GM04504 (cell line): ENCODE measurements at places on chromosomes 13 and 19.
A peak's percentile ranks its signal among the peaks of the same experiment; 100 is the strongest.

DNA sequence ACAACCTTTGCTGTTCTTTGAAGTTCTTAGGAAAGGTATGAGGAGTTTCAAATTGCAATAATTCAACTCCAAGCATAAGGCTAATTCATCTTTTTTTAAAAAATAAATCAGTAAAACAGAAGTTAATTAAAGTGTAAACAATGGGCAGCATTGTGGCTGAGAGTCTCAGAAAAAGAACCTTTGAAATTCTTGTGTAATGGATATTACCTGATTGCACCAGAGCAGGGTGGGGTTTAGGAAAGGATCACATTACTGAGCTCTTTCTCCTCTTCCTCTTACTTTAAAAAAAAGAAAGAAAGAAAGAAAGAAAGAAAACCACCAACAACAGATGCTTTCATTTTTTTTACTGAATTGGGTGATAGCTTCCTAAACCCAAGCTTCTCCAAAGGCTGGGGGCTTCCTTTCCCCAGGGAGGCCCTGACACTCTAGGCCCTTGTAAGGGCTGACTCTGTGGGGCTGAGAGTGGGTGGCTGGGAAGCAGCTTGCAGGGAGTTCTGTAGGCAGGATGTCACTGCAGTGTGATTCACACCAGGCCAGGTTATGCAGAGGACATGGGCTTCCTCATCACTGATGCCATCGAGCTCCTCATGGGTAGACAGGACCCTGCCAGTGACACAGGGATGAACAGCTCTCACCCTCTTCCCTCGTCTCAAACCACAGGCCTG lies 564.5 kb downstream of the FGF9 start:
- DNase-seq = no peak

DNA sequence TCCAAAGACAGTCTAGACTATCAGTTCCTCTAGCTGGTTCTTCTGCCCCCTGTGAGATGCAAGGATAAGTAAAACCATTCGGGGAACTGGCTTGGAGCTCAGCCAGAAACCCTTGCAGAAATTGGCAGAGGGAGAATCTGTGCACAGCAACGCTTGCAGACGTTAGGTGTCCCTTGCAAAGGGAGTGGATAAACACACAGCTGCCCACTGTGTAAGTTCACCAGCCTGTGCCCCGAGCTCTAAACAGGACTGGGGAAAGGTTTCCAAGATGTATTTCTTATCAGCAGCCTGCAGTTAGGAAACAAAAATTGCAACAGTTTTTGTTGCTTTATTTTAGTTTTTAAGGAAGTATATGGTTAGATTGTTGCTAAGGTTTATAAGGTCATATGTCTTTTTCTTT lies 19.0 kb upstream of the ADGRE1 start:
- DNase-seq = no peak

DNA sequence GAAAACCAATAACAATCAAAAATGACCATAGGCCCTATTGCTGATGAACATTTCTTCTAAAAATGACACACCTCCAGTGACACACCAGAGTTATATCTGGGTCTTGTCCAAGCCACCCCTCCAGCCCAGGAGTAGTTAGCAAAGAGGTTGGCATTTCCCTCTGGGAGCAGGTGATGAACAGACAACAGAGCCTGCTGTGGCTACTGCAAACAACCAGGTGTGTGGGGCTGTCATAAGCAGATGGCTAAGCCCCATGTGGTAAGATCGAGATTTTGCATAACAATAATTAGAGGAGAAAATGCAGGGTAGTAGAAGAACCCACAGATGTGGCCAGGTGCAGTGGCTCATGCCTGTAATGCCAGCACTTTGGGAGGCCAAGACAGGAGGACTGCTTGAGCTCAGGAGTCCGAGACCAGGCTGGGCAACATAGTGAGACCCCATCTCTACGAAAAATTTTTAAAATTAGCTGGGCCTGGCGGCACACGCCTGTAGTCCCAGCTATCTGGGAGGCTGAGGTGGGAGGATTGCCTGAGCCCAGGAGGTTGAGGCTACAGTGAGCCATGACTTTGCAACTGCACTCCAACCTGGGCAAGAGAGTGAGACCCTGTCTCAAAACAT lies 5.0 kb downstream of the XRCC1 start:
- no peak for DNase-seq

- no peak for DNase-seq
Observed at GRCh38 chr13:22648320-22648801, 532.4 kb upstream of the SGCG start.

DNA sequence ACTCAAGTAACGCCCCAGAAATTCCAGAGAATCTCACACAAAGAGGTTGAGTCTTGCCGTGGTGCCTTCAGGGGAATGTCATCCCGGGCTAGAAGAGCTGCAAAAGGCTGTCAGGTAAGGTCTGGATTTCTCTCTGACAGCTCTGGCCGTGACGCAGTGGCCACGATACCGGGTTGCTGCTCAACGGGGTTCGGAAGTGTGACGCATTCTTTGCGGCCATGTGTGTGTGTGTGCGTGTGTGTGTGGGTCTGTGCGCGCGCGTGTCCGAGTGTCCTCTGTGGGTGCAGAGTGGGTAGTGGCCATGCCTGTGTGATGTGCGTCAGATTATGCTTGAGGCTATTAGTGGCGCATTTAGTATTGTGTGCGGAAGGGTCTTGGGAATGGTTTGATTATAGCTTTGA lies 306 bp downstream of the ZNF540 start:
- peak; percentile 19 for DNase-seq

DNA sequence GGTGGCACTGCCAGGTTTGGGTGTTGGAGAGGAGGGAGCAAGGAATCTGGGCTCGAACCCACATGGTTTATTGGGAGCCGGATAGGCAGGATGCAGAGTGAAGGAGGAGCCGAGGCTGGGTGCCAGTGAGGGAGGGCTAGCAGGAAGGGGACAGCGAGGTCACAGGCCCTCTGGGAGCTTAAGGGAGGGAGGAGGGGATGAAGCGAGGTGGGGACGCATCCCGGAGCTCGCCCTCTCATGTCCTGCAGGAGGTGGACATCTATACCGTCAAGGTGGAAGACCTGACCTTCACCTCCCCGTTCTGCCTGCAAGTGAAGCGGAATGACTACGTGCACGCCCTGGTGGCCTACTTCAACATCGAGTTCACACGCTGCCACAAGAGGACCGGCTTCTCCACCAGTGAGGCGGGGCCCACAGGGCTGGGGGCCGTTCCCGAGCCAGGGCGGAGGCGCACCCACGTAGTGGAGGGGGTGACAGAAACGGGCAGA lies 3.5 kb upstream of the ADM5 start:
- no peak for DNase-seq

DNA sequence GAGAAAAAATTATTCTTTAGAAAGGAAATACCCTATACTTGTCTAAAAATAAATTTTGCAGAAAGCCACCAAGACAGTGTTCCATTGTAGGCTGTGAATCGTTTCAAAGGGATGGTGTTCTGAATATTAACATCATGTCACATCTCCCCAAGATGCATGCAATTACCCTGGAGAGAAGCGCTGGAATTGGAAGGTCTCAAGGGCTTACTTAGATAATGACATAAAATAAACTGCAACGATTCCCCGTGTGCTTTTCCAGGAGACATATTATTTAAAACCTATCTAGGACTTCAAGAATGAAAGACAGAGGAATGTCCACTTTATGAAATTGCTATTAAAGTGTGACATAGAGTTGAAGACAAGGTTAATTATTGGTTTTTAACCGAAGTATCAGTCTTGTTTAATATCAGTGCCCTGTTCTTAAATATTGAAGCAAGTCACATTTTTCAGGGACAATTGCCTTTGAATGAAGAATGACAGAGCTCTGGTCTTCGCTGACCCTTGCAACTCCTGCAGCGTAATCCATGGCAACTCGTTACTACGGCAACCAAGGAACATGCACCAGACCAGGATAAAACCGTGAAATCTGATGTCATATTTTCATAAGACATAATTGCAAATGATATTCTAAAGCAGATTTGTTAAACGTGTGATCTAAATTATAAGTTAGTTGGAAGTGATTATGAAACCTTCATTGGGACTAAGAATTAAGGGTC lies 91.7 kb downstream of the EFNB2 start:
- no peak for DNase-seq

DNA sequence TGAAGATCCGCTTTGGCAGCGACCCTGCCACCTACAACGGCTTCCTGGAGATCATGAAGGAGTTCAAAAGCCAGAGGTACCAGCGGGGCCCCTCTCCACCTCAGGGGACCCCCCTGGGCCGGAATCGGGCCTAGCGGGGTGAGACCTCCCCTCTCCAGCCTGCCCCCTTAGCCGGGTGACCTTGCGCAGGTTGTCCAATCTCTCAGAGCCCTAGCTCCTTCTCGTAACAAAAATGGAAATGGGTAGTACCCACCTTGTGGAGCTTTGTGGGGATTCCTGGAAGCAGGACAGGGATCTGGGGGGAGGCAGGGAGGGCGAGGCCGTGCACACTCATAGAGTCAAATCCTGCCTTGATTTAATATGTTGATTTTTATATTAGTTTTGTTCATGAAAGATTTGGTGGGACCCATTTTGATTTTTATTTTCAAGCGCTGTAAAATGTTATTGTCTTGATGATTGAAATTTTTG lies 658 bp downstream of the SIN3B start:
- DNase-seq = no peak

- no peak for DNase-seq
Observed at GRCh38 chr13:105918842-105919741, 616.4 kb downstream of the EFNB2 start.

DNA sequence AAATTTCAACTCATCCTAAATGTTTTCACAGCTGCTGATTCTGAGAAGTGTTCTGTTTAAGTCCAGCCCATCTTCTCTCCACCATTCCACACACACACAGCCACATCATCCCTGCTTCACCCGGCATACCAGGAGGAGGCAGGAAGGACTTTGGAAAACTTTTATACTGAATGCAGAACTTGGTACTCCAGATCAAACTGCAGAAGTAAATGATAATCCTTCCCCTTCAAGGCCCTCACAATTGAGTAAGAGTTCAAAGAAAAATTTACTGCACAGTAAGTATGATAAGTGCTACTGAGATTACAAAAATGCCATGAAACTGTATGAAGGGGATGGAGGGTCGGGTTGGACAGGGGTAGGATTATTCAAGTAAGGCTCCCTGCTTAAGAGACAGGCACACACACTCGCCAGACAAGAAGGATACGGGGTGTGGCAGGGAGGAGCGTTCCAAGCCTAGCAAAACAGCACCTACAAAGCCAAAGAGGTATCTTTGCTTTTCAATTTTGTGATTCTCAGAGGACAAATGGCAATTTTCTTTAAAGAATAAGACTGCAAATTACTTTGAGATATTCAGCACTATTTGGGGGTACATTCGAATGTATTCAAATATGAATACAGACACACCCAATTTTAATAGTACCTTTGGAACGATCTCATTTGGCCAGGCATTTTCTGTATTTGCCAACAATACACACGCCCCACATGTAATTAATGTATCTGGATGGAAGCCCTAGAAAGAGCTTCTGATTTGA lies 2.5 kb downstream of the USP12 start:
- no peak for DNase-seq

DNA sequence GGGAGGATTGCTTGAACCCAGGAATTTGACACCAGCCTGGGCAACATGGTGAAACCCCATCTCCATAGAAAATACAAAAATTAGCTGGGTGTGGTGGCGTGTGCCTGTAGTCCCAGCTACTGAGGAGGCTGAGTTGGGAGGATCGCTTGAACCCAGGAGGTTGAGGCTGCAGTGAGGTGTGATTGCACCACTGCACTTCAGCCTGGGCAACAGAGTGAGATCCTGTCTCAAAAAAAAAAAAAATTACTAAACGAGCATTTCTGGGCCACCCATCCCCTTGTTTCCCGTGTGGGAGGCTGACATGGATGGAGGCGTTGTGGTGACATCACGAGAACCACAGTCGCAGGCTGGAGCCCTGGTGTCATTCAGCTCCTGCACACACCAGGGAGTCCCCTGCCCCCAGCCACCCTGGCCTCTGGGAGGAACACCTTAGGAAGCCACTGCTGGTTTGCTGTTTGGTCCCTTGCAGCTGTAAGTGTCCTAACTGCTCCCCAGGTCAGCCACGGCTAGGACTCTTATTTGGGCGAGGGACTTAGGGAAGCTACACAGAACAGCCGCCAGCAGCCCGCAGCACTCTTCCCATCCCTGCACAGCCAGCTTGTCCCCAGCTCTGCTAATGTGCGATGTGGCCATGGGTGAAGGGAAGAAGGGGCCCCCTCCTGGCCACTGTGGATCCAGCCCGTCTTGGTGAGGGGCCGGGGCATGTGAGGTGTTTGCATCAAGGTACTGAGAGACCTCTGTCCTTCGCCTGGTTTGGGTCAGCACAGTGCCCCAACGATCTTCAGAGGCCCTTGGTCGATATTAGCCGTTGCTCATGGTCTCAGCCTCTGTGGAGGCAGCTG lies 12.7 kb downstream of the NKPD1 start:
- no peak for DNase-seq

DNA sequence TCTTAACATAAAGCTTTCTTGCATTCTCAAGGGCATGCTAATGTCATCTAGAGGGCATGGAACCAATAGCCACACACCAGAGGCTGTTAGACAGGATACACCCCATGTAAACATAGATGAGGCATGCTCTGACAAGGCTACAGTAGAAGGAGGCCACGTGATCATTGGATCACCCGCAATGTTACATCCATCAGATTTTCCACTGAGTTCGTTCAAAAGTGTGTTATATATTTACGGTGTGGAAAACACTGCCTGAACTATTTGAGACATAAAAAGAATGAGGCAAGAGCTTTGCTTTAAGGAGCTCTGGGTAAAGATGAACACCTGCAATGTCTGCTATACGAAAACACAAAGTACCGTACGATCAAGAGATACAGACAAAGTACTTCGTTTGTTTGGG lies 817.5 kb upstream of the SLC10A2 start:
- no peak for DNase-seq

- no peak for DNase-seq
Observed at GRCh38 chr13:34750078-34750931, 191.8 kb upstream of the NBEA start.

- DNase-seq = no peak
Observed at GRCh38 chr13:100512422-100512821, 76.2 kb downstream of the GGACT start.

DNA sequence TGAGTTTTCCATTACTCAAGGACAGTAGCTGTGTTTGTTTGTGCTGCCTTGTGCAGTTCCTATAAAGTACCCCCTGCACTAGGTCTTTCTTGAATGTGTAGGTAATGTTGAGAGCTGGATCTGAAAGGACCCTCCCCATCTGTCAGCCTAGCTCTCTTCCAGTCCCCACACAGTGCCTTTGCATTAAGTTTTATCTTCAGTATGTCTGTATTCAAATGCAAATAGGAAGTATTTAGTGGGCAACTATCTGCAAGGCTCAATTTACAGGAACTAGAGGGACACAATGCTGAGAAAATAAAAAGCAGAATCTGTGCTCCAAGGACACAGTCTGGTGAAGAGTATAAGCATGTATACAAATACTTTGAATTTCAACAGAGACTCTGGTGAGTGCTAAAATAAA lies 558.5 kb downstream of the RFC3 start:
- no peak for DNase-seq

- no peak for DNase-seq
Observed at GRCh38 chr13:28494778-28495537, at the start of gene FLT1. TSS of gene FLT1 (minus strand) at chr13:28495128. CDS start at chr13:28494843, 285 bp downstream.

- no peak for DNase-seq
Observed at GRCh38 chr13:41471785-41472184, 14.4 kb downstream of the RGCC start.
